ENCODE measurements at places on chromosomes 3 and 15.

DNA sequence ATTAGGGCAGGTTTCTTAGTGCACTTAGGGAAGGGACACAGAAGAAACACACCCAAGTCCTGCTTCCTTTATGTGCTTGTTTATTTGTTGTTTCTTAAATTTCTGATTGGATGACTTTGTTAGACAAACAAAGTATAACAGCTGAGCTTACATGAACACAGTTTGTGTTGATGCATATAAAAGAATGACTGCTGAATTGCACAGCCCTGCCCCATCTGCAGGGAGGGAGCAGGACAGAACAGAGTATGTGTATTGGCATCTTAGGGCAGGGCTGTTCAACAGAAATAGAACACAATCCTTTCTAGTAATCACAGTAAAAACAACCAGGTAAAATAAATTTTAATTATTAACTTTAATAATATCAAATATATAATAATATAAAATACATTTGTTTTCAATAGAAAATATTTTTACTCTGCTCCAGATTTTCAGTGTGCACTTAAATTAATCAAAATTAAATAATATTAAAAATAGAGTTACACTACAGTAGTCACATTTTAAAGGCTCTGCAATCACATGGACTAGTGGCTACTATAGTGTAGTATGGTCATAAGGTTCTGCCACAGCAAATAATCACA lies 198.4 kb downstream of the ZNF621 start:
- no peak for DNase-seq

- no peak for DNase-seq
These were observed 750 bp downstream of the PODXL2 start for GRCh38 chr3:127629467-127630403.

GRCh38 chr15:67331676-67332075 lies 77.1 kb downstream of the IQCH start:
- DNase-seq = no peak

DNA sequence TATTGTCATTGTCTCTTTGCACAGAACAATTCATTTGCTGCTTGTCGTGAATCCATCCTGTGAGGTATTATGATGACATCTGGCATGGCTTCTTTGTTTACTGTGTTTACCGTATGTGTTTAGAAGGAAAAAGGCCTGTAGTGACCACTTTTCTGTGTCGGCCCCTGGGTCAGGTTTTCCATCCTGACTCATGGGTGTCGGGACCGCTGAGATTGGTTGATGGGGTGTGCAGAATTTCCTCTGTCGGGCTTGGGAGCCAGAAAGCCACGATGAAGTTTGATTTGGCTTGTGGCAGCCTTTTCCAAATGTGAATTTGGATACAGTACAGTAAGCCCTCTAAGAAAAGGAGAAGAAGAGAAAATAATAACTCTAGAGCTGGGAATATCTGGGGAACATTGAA lies 113.5 kb downstream of the FNDC3B start:
- no peak for DNase-seq

DNA sequence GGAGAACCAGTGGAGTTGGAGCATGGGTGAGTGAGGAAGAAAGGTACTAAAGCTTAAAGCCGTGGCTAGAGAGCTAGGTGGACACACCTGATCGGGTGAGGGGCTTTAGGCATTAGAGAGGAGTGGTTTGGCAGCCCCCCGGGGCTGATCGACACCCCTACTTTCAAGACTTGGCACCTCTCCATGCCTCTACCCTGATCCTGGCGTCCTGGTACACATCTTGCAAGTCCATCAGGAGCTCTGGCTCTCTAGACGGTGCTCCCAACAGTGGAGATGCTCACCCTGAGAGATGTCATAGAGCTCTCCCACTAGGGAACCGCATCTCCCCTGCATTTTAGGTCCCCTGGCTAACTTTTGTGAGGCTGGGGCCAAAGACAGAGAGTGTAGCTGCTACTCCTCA lies 98.1 kb downstream of the XXYLT1 start:
- no peak for DNase-seq

GRCh38 chr3:55678546-55679216 lies 191.6 kb upstream of the WNT5A start:
- DNase-seq = no peak

- DNase-seq = no peak
These were observed 56.1 kb upstream of the RNF7 start for GRCh38 chr3:141682007-141682406.

- DNase-seq = no peak
These were observed 311.9 kb downstream of the FOXP1 start for GRCh38 chr3:71271596-71271995.

DNA sequence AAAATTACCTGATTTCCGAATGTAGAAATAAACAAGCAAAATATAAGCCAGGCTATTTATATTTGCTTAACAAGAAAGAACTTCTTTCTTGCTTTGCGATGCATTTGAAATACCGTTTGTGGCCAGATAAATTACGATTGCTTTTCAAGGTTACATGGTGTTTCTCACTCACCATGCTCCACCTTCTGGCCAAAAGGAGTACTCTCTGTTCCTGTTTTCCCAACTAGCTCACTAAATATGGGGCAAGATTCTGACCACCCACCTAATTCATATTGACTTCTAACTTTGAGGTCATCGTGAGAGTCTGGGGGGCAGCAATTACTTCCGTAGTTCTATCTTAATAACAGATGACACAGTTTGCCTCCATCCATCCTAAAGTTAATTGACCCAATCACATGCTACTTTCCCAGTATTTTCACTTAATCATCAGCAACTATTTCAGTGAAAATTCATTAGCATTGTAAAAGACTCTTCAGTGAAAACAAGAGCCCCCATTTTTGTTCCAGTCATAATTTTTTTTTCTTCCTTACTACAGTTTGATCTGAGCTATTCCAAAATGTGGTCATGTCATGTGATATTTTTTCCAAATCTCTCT lies 25.9 kb downstream of the ACP3 start:
- no peak for DNase-seq

GRCh38 chr3:67884345-67884744 lies 229.9 kb upstream of the SUCLG2 start:
- DNase-seq = no peak

DNA sequence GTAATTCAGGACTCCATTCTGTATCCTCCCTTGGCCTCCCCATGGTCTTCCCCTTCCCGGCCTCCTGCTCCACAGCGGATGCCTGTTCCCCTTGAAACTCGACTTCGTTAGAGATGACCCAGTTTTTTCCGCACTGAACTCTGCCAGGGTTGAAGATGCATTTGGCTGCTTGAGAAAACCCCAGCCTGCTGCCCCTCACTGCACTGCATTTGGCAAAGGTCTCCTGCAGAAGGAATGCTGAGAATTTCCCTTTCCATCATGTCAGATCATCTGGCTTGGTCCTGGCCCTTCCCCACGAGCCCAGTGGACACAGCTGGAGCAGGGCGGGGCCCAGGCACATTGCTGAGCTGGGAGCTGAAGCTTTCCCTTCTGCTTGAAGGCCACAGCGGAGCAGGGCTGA lies 37.6 kb upstream of the RGMA start:
- no peak for DNase-seq

- no peak for DNase-seq
These were observed 46.3 kb upstream of the CCDC80 start for GRCh38 chr3:112687211-112687610.

DNA sequence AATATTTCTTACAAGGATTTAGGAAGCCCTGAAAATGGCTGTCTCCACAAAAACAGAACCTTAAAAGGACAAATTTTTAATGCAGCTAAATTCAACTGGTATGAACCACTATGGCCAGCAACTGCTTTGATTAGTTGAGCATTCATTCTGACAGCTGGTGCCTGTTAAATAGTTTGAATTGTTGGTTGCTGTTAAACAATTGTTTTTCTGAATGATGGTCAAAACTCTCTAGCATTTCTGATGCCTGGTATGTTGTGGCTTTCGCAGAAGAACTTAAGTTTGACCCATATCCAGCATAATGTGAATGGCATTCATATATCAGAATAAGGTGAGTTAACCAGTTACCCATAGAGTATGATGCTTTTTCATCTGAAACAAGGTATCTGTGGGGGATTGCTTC lies 138.4 kb downstream of the MEIS2 start:
- no peak for DNase-seq

DNA sequence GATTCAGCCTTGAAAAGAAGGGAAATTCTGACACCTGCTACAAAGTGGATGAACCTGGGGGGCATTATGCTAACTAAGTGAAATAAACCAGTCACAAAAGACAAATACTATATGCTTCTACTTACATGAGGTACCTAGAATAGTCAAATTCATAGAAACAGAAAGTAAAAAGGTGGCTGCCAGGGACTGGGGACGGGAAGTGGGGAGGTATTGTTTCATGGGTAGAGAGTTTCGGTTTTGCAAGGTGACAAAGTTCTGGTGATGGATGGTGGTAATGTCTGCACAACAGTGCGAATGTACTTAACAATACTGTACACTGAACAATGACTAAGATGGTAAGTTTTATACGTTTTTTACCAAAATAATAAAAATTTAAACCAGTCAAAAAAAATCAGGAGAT lies 4.8 kb downstream of the IDH2 start:
- no peak for DNase-seq

DNA sequence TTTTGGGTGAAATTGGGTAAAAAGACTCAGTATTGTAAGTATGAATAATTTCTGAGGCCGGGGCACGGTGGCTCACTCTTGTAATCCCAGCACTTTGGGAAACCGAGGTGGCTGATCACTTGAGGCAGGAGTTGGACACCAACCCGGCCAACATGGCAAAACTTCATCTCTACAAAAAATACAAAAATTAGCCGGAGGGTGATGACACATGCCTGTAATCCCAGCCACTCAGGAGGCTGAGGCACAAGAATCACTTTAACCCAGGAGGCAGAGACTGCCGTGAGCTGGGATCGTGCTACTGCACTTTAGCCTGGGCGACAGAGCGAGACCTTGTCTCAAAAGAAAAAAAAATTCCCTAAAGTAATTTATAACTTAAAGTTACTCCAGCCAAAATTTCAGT lies 162.2 kb downstream of the APBA2 start:
- DNase-seq = no peak

GRCh38 chr3:141421639-141422319 lies 53.5 kb downstream of the ZBTB38 start:
- no peak for DNase-seq

GRCh38 chr3:23840521-23840920 lies 34.8 kb downstream of the UBE2E1 start:
- no peak for DNase-seq

GRCh38 chr15:94704421-94704820 lies 473.1 kb downstream of the MCTP2 start:
- DNase-seq = no peak

DNA sequence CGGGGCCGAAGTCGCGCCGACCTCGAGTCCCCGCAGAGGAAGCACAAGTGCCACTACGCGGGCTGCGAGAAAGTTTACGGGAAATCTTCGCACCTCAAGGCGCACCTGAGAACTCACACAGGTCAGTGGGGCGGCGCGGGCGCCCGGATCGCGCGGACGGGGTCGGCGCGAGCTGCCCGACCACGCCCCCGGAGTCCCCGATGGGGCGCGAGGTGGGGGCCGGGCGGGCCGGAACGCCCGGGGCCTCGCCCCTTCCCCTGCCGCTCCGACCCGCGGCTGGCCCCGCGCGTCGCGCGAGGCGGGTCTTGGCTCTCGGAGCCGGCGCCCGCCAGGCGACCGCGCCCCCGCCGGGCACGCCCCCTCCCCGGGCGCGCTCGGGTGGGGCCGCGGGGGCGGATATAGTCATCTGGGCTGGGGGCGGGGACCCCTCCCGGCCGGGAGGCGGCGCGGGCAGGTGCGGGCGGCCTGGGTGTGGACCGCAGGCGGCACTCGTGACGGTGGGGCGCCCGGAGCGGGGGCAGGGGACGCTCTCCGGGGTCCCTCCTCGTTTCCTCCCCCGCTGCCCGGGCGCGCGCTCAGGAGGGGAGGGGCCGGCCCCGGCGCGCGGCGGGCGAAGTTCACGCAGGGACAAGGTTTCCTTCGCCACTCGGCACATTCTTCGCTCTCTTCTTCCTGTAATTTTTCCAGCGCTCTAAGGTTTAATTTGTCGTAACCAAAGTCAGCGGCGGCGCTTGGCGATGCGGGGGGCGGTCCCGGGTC lies 1.2 kb downstream of the KLF13 start:
- DNase-seq = no peak

DNA sequence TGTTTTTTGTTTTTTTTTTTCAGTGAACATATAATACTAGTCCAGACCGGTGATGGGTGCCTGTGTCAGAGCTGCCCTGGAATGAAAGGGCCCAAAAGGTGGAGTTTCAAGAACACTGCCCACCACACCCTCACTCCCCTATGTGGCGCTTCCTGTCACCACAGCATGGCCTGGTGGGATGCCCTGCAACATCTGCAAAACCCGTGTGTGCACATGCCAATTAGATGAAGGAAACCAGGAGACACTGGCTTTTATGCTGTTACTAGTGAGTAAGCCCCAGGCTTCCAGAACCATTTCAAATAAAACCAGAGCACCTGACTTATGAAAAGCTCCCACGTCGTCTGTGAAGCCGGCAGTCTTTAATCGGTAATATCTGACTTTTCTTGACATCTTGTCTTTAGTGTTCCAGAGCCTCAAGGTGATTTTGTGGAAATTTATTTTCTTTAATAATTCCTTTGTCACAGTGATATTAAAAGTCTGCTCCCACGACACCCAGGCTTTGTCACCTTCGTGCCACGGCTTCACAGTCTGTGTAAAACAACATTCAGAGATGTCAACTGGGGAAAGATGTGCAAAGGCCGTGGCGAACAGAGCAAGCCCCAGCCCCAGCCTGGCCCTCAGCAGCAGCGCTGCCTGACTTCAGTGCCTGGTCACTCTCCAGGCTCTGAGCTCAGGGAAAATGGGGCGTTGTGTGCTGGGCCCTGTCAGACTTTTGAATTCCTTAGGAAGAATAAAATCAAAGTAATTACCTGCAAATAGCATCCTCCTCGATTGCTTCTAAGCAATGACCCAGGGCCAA lies 6.4 kb downstream of the CFAP92 start:
- no peak for DNase-seq

DNA sequence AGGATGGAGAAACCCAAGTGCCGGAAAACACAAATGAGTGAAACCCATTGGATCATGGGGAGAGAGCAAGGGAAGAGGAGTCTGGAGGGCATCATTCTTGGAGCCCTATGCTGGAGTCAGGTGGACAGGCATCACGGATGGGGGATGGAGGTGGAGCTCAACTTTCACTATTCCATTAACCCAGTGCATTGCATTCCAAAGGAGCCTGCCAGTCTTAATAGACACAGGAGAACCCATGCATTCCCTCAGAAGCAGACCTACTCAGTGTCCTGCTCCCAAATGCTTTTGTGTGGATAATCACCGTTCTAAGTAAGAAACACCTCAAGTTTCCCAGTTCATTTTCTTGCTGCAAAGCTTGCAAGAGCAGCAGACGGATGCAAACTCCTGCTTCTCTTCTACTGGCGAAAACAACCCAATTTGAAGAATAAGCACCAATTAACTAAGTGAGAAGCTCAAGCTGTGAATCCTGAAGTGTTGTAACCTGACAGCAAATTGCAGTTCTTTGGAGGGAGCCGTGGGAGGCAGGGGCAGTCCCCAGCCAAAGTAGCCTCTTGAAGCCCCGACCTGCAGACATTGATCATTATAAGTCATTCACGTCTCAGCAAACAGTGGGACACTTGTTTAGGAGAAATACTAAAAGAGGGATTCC lies 25.3 kb downstream of the SEMA5B start:
- DNase-seq = peak; percentile 5

Measured in NCI-H1417 treated with DMSO at 0.1 percent for 48 hours (cell line).